ENCODE measurements at places on chromosomes 16 and 17.

GRCh38 chr17:4179071-4179470, 36.1 kb downstream of the CYB5D2 start:
- no peak for DNase-seq

GRCh38 chr16:67150833-67151396, at the start of gene B3GNT9:
B3GNT9 (minus strand) TSS chr16:67150998; CDS start chr16:67150485, 513 bp downstream.
- DNase-seq: no peak

GRCh38 chr17:39752241-39752881, 14.6 kb downstream of the GRB7 start:
- DNase-seq: no peak

- no peak for DNase-seq
Measured at GRCh38 chr16:57635266-57636097, 7.1 kb downstream of the ADGRG1 start.

DNA sequence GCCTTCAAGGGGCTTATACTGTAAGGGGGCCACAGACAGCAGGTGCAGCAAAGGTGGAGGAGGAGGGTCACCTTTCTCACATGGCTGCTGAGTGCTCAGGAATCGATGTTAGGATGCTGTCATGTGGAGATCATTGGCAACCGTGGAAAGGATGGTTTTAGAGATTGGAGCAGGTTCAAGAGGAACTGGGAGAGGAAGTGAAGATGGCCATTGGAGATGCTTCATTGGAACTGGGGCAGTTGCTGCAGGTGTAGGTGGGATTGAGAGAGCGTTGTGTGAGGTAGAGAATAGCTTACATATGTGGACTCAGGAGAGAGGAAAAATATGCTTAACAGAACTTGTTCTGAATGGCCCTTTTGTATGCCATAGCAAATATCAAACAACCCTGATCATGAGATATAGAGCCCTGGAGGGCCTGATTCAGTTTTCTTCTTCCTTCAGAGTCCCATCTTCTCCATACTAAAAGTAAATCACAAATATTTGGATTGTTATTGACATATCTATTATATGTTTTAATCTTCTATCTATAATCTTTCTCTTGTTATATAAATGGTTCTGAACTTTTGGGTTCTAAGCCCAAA, 40.8 kb downstream of the LDHD start:
- DNase-seq: no peak

DNA sequence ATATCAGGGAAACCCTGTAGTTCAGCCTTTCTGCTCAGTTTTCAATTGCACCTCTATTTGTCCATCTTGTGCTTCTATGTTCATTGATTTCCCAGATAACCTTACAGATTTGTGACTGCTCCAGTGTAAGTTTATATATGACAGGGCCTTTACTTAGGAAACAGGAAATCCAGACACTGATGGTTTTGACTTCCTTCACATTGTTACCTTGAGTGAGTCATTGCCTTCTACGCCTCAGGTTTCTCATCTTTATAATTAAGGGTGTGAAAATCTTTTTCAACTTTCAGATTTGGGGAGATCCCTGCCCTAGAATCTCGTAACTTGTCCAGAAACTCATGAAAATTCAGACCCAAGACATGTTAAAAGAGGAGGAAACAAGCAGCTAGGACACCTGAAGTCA, 342.4 kb upstream of the TBX2 start:
- no peak for DNase-seq

DNA sequence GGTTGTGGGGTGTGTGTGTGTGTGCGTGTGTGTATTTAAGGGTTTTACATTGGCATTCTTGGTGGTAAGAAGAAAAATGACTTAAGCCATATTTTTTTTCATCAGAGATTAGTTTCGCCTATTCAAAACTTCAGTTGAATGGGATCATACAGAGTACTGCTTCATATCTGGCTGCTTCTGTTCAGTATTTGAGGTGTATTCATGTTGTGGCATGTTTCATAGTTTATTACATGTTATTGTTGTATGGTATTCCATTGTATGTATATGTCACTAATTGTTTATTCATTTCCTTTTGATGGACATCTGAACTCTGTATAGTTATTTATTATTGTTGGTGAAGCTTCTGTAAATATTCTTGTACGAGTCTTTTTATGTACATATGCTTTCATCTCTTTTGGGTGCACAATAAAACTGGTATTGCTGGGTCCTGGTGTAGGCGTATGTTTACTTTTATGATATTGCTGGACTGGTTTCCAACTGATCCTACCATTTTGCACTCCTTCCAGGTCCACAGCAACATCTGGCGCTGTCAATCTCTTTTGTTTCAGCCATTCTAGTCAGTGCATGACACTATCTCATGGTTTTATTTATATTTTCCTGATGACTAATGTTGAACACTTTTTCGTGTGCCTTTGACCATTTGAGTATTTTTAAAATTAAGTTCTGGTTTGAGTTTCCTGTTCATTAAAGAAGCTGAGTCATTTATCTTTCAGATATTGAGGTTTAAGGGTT, 77.4 kb upstream of the MAF start:
- DNase-seq: no peak

- DNase-seq: no peak
Measured at GRCh38 chr17:3798273-3799180, 2.5 kb downstream of the ITGAE start.

DNA sequence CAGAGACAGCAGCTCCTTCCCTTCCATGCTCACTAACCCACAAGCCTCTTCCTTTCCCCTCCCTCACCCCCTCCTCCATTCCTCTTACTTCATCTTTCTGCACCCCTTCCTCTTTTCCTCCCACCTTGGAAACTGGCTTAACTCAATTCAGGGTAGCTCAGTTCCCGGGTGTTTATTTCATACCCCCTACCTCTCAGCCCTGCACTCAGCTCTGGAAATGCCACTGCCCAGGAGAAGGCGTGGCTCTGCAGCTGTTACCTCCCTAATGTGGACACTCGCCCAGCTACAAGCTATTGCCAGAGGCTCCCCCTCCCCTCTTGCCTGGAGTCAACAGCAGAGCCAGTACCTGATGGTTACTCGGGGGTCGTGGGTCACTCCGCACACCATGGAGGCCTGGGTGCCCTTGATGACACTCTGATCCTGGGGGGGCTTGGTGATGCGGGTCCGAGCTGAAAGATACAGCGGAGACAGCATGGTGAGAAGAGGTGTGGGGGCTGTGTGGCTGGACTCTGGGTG, 118.4 kb upstream of the CDC42EP4 start:
- no peak for DNase-seq

- no peak for DNase-seq
Measured at GRCh38 chr17:50259477-50260324, 14.6 kb upstream of the TMEM92 start.

DNA sequence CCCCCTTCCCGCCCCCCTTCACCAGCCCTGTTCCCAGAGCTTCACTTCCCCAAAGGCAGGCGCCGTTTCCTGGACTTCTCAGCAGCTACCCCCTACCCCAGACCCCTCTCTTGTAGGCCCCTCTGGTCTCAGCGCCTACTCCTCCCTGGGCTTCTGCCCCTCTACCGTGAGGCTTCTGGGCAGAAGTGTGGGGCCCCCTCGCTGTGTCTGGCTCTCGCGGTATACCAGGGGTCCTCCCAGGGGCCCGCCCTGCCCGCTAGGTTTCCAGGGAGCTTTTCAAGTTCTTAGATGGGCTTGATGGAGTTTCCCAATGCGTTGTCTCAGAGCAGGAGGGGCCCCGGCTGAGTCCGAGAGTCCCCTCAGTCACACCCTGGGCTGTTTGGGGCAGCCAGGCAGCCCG, 247.1 kb downstream of the SEC14L1 start:
- DNase-seq: no peak

- DNase-seq: no peak
Measured at GRCh38 chr17:80665792-80666191, 121.2 kb downstream of the RPTOR start.

DNA sequence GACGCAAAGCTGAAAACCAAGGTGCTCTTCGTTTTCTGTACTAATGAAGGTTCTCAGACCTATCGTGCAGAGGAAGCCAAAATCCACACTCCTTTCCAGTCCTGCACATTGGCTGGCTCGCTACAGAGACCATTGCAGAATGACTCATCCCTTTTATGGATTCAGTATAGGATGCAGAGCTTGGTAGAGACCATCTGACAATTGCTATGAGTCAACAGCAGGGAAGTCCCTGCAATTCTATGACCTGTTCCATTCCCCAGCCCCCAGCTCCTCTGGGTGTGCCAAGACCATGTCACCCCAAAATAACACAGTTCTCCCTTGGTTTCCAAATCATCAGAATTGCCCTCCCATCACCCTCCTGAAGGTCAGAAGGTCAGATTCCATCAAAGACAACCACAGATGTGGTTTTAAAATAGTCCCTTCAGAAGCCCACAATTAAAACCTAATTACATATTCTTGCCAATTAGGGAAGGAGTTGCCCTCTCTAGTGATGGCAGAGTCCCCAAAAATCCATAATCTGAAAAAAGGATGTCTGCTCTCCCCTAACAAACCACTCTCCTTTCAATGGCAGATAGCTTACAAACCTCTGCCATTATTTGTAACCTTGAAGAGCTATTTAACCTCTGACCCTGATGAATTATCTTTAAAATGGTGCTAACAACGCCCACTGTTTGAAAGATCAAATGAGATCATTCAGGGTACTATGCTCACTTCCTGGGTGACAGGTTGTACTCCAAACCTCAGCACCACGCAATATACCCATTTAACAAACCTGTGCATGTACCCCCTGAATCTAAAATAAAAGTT, 108.2 kb upstream of the RBBP6 start:
- DNase-seq: no peak

- no peak for DNase-seq
Measured at GRCh38 chr17:31310260-31310659, 3.6 kb downstream of the EVI2B start.

DNA sequence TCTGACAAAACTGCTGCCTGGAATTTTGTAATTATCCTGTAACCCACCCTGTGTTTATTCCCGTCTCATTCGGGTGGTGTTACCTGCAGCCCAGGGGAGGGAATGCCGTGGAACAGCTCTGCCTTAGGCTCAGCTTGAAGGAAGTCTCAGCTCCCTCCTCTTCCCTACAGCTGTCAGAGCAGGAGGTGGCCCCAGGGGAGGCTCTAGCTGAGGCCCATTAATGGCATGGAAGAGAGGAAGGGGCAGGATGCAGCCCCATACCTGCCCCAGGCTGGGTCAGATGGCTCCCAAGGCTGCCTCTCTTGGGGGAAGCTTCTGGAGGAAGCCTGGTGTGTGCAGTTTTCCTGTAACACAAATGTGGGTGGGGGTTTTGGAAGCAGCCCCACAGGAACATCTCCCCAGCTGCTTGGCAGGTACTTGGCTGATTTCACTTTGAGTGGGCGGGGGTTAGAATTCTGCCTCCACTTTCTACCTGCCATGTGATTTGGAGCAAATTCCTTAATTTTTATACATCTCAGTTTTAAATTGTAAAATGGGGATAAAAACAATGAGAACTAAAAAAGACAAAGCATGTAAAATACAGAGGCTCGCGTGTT, 103.9 kb downstream of the MGAT5B start:
- no peak for DNase-seq

DNA sequence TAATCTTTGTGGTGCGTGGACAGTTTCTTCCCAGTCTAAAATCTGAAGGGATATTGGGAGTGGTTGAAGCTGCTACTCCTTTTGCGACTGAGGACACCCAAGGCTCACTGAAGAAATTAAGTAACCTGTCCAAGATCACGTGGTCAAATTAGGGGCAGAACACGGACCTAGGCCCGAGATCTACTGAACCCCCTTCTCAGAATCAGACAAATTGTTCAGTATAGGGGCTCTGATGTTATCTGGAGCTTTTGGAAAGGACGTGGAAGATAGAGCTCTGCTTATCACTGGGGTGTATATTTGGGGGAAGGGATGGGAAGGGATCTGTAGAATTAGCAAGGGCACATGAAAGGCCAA, 857 bp downstream of the TANGO6 start:
- DNase-seq: no peak

DNA sequence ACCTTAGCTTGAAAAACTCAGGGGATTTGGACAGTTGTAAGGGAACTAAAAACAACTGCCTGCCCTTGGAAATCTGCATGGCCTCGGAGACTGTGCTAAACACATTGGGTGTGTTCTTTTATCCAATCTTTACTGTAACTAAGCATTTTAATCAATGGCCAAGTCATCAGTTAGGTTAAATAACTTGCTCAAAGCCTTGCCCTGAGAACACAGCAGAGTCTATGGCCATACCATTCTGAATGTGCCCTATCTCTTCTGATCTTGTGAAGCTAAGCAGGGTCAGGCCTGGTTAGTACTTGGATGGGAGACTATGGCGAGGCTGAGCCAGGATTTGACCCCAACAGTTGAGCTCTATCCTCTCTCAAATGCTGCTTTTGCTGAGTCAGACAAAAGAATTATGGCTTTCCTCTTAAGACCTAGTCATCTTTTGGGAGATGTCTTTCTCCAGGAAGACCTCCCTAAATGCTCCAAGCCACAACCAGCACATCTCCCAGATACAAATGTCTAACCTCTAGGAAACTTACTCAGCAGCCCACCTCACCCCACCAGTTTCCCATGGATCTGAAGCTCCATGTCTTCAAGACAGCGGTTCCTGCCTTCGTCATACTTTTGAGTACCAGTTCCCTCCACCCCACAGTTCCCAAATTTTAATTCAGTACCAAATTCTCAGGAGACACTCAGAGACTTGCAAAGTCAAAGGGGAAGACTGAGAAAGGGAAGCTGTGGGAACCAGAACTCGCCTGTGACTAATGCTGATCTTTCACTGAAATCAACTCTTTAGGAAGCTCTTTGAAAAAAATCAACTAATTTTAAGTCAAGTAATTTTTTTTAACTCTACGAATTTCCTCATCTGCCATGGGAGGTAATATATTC, 336.1 kb downstream of the MAF start:
- no peak for DNase-seq

DNA sequence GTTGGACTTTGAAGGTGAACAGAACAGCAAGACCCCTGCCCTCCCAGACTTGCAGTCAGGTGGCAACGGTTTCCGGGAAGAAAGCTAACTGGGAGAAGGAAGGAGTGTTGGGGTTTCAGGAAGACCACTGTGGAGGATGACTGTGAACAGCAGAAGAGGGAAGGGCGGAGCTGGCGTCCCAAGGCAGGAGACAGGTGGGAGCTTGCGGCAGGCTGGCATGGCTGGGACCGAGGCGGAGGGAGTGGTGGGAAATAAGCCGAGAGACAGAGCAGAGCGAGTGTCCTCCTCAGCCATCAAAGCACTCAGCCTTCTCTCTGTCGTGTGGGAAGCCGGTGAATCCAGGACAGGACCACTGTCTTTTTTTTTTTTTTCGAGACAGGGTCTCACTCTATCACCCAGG, 108.5 kb upstream of the CACNG5 start:
- DNase-seq: no peak

- no peak for DNase-seq
Measured at GRCh38 chr16:56190677-56191155, 573 bp upstream of the GNAO1 start.
